Activated T-helper 1 cell treated with anti-CD3 and anti-CD28 coated beads, Interleukin-12 subunit alpha, Interleukin-12 subunit beta, Interleukin-2, Interleukin-4 antibody, amounts not matched to agents 30 ng/mL and 10 ng/mL and 1 ng/mL, durations not matched to agents 14 hours and 24 hours and 36 hours (primary cell): ENCODE measurements at places on chromosomes 1 and 21. TPM values are rescaled to one million over a fixed set of nuclear protein-coding genes. Genes with fewer than 3 reads are reported as not detected.

Gene FCRLA
- not detected in 2 replicates for total RNA-seq

DNA sequence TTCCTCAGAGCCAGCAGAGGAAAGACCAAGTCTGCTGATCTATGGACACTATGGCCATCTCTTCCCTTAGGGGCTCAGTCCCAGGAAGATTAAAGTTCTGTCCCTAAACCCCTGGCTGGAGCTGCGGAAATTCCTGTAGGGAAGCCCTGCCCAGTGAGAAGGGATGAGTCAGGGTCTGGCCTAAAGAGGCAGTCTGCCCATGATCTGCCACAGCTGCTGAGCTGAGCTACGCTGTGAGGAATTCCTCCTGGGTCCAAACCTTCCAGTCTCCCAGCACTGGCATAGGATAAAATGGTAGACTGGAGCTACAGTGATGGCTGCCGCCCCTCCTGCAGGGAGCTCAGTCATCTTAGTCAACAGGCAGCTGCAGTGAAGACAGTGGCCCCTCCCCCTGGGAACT is 213.7 kb downstream of the BRINP2 start:
- no peak for DNase-seq
- no peaks in the 10 kb centered on the region for H3K4me1 ChIP-seq
- no peak overlapping the region for H3K4me3 ChIP-seq
- H3K27me3 ChIP-seq: no peaks in the 10 kb centered on the region
- H3K36me3 ChIP-seq: no peaks in the 10 kb centered on the region

DNA sequence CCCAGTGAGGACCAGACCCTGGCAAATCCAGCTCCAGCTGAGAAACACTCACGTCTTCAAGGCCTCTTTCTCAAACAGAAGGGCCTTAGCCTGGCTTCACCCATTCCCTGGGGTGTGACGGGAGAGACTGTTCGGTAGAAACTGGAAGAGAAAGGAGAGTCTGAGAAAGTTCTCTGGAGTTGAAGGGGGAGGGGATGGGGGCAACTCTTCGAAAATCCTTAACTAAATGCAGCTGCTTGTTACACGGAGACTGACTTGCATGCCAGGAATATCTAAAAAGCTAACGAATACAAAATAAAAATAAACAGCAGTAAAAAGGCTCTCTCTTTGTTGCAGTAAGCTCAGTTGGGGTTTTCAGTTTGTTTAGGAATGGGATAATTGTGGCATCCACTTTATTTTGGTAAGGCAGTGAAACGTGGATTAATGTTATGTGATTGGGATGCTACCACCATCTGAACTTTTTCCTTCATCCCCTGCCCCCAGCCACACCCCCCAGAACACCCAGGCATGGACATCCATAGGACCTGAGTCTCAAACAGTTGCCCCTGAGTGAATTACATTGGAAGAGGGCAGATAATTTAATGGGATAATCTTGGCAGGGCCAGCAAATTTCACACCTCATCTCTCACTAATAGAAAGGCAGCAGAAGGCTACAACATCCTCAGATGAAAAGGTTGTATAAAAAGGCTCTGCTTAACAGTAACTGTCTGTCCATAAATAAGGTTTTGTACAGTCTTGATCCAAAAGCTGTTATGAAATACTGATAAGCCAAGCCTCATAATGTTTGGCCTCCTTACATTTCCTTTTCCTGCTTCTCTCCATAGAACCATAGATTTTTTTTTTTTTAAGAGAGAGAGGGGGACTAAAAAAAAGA is 5.8 kb downstream of the ROR1 start:
- no peak overlapping the region for H3K27ac ChIP-seq
- no peak overlapping the region for H3K4me3 ChIP-seq
- H3K27me3 ChIP-seq: peaks cover 62% of the 10 kb centered on the region
- peaks cover 8% of the 10 kb centered on the region for H3K4me1 ChIP-seq
- no peak for DNase-seq
- H3K36me3 ChIP-seq: peaks cover 1% of the 10 kb centered on the region

Gene S100A16
- total RNA-seq: not detected in 2 replicates

DNA sequence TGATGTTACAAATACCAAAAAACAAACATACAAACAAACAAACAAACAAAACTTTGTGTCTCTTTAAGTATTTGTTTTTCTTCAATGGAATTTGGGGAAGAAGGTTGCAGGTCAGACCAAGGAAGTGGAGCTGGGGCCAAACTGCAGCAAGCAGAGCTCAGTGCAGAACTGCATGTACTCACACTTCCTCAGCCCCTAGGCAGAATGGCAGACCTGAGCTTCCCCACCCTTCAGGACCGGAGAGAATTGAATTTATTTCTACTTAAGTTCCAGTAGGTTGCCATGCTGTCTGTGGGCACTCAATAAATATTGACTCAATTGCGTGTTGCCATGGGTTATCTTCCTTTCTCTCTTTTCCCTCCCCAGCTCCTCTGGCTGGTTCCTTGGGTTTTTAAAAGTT is 173.6 kb downstream of the PTGER3 start:
- no peak overlapping the region for H3K4me3 ChIP-seq
- no peaks in the 10 kb centered on the region for H3K36me3 ChIP-seq
- DNase-seq: no peak
- no peak overlapping the region for H3K27ac ChIP-seq

DNA sequence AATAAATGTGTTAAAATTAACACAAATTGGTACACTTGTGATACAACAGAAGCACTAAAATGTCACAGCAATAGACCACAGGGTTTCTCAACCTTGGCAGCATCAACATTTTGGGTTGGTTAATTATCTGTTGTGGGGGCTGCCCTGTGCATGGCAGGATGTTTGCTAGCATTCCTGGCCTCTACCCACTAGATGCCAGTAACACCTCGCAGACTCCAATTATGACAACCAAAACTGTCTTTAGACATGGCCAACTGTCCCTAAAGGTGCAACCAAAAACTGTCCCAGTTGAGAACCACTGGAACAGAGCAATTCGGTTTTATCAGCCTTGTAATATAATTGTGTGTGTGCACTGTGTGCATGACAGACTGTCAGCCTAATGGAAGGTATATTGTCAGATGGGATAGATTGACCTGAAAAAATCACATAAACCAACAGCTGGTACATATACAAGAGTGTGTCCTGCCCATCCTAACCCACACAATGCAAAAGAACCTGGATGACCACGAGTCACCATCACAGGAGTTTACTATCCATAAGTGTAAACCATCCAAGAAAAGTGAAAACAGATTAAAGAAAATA is 13.5 kb upstream of the ERG start:
- no peaks in the 10 kb centered on the region for H3K36me3 ChIP-seq
- DNase-seq: no peak
- H3K4me1 ChIP-seq: peaks cover 6% of the 10 kb centered on the region
- no peak overlapping the region for H3K4me3 ChIP-seq
- peaks cover 8% of the 10 kb centered on the region for H3K27me3 ChIP-seq

Gene LYPD8
- not detected in 2 replicates for total RNA-seq

Gene AADACL4
- total RNA-seq: not detected in 2 replicates

Gene SERTAD4
- total RNA-seq: not detected in 2 replicates

- peaks cover 2% of the 10 kb centered on the region for H3K27me3 ChIP-seq
- peaks cover 7% of the 10 kb centered on the region for H3K36me3 ChIP-seq
- peak overlapping the region; percentile 87 for H3K4me3 ChIP-seq
- H3K27ac ChIP-seq: peak overlapping the region; percentile 95
Measured at GRCh38 chr1:155000411-155000725, 2.2 kb upstream of the ZBTB7B start.

DNA sequence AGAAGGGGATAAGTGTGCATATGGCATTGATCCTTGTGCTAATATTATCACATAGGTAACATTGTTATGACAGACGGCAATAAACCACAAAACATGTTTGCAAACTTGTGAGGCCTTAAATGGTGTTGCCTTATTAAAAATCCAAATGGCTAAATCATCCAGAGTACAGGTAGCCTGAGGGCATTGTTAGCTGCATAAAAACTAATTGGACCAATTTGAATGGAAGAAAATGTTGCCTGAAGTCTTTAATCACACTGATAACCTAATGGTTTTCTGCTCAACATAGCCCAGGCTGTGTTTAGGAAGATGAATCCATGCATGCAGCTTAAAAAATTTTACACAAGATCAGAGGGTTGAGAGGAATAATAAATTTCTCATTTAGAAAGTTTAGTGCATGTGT is 19.4 kb upstream of the LRRC53 start:
- no peaks in the 10 kb centered on the region for H3K36me3 ChIP-seq
- no peak overlapping the region for H3K27ac ChIP-seq
- no peak overlapping the region for H3K4me3 ChIP-seq
- H3K27me3 ChIP-seq: no peaks in the 10 kb centered on the region
- DNase-seq: no peak

Gene S100A4
- 165 and 167 TPM in 2 replicates for total RNA-seq

GRCh38 chr1:97824200-97824599 is 96.6 kb downstream of the DPYD start:
- no peaks in the 10 kb centered on the region for H3K4me1 ChIP-seq
- H3K27ac ChIP-seq: no peak overlapping the region
- no peaks in the 10 kb centered on the region for H3K27me3 ChIP-seq
- no peaks in the 10 kb centered on the region for H3K36me3 ChIP-seq
- DNase-seq: no peak
- no peak overlapping the region for H3K4me3 ChIP-seq
